ENCODE measurements at places on chromosomes 7 and 10. TPM values are rescaled to one million over a fixed set of nuclear protein-coding genes. Genes with fewer than 3 reads are reported as not detected.

Gene NODAL
- polyA plus RNA-seq = not detected

GRCh38 chr10:118485641-118486040 is 109.8 kb downstream of the PRLHR start:
- DNase-seq = no peak

DNA sequence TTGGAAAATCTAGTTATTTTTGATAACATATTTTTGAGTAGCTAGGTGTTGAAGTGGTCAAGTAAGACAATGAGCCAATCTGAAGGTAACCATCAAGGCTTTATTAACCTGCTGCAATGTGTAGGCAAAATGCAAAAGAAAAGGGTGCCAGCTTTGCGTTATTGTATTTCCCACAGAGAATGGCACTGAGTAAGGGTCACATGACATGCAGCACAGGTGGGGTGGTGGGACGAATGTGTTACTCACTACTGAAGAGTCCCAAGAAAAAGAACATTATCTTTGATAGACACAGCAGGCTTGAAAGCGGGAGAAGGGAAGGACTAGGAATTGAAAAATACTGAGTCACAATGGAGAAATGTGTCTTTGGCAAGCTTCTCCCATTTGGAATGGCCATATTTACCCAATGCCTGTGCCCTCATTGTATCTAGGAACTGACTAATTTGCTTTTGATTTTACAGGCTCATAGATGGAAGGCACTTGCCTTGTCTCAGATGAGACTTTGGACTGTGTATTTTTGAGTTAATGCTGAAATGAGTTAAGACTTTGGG is 898.6 kb upstream of the POT1 start:
- no peak for DNase-seq

Gene EPHA1
- polyA plus RNA-seq = 3.4 TPM

DNA sequence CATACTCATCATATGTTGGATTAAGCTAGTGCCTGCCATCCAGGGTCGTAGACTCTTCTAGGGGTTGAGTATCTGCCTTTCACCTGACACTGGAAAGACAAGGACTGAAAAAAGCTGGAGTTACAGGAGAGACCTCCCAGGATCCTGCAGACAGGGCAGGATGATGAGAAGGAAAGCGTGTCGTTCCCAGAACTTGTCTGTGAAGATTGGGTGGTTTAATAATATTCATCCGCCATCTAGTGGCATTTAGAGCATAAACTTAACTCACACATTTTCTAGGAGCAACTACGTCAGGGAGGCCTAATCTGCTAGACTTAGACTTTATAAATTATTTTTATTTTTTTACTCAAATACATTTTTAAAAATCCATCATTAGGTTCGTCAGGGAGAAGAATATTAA is 59.6 kb downstream of the ADRB1 start:
- DNase-seq = peak; percentile 61

Gene GPR85
- 3.2 TPM for polyA plus RNA-seq

Gene IKZF1
- polyA plus RNA-seq = 0.98 TPM

Measured in muscle of arm (tissue), 14 donors.